Esophagus squamous epithelium (tissue), 5 donors: ENCODE measurements at places on chromosomes 12 and 14. TPM values are rescaled to one million over a fixed set of nuclear protein-coding genes. Genes with fewer than 3 reads are reported as not detected.

Gene FAM181A
- not detected for total RNA-seq

Gene SLC4A8
- total RNA-seq: 0.04 TPM

Gene RD3L
- total RNA-seq: not detected

Gene TC2N
- 32.4 TPM for total RNA-seq

Gene ABCD2
- 0.09 TPM for total RNA-seq

GRCh38 chr14:100836941-100837804 lies 11.3 kb downstream of the MEG3 start:
- DNase-seq: no peak
- no peaks in the 10 kb centered on the region for H3K27me3 ChIP-seq
- no peaks in the 10 kb centered on the region for H3K36me3 ChIP-seq
- H3K4me1 ChIP-seq: no peaks in the 10 kb centered on the region
- no peak overlapping the region for H3K27ac ChIP-seq

DNA sequence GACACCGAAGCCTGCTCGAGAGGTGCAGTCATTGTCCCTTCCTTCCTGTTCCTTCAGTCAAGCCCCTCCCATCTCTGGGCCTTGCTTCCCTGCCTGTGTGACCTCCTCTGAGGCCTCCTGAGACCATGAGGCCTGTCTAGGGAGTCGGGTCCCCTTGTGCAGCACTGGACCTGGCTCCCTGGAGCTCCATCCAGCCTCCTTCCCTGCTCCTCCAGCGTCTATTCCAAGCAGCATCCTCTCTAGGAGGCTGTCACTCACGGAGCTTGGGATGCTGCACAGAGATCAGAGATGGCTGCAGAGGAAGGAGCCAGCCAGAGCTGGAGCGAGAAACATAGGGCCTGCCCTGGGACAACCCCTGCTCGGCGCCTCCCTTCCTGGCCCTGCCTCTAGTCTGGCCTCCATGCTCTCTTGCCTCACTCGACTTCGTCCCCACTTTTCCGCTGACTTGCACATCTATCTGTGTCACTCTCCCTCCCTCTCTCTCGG lies 142.7 kb downstream of the BCL11B start:
- H3K4me3 ChIP-seq: no peak overlapping the region
- H3K27ac ChIP-seq: no peak overlapping the region
- no peaks in the 10 kb centered on the region for H3K36me3 ChIP-seq
- peaks cover 9% of the 10 kb centered on the region for H3K4me1 ChIP-seq
- H3K27me3 ChIP-seq: no peaks in the 10 kb centered on the region

DNA sequence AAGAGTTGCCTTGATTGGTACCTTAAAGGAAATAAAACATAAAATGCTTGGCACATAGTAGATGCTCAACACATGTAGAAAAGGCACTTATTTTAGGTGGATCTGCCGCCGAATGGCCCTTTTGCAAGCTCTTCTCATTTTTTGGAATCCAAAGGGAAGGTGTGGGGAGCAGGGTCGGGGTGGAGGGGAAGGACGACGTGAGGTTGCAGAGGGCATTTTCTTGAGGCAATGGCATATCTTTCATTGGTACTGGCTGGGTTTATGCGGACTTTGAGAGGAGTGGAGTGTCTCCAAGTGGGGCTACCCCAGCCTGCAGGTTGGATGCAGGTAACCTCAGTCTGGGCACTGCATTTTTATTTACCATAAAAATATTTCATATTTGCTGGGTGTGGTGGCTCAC lies 8.1 kb downstream of the RTL1 start:
- no peaks in the 10 kb centered on the region for H3K4me1 ChIP-seq
- H3K27ac ChIP-seq: no peak overlapping the region
- no peak overlapping the region for H3K4me3 ChIP-seq
- no peaks in the 10 kb centered on the region for H3K36me3 ChIP-seq
- no peak for DNase-seq

GRCh38 chr12:52243259-52243855 lies 10.3 kb downstream of the KRT7 start:
- H3K4me1 ChIP-seq: peaks cover 20% of the 10 kb centered on the region
- H3K4me3 ChIP-seq: no peak overlapping the region
- peak overlapping the region; percentile 84 for H3K27ac ChIP-seq
- no peaks in the 10 kb centered on the region for H3K27me3 ChIP-seq

- H3K4me3 ChIP-seq: no peak overlapping the region
- no peaks in the 10 kb centered on the region for H3K4me1 ChIP-seq
- H3K36me3 ChIP-seq: no peaks in the 10 kb centered on the region
- no peaks in the 10 kb centered on the region for H3K27me3 ChIP-seq
Observed at GRCh38 chr14:101070540-101071492, 167.3 kb upstream of the RTL1 start.

DNA sequence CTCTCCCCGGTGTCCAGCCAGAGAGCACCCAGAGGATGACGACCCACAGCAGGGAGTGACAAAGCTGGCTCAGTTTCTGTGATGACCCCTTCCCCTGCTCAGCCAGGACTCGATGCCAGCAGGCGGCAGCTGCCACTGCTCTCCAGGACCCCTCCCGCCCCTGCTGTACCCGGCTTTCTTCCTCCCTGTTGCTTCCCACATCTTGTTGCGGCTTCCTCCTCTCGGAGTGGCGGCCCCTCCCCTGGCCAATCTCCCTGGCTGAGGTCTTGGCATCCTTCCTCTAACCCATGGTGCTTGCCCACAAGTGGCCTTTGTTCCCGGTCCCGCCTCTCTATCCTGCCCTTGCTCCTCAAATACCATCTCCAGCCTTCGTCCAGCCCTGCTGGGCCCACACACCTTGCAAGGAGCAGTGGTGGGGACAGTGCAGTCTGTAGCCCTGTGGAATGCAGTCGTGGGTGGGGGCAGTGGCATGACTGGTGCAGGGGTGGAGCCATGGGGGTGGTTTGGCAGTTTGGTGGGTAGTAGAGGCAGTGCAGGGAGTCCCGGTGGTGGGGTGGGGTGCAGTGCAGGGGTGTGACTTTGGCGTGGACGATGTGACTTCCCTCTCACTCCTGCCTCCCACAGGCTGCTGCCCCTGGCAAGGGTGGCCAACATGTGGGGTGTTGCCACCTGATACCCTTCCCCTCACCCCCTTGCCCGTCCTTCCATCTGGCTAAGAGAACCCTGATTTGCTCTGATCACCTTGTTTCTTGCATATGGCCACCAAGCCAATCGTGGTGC lies 16.3 kb upstream of the BEGAIN start:
- H3K36me3 ChIP-seq: no peaks in the 10 kb centered on the region
- H3K4me3 ChIP-seq: no peak overlapping the region
- H3K4me1 ChIP-seq: no peaks in the 10 kb centered on the region
- no peaks in the 10 kb centered on the region for H3K27me3 ChIP-seq

GRCh38 chr12:44511289-44511688 lies 364.8 kb downstream of the NELL2 start:
- H3K4me3 ChIP-seq: no peak overlapping the region
- no peaks in the 10 kb centered on the region for H3K36me3 ChIP-seq
- no peak for DNase-seq
- H3K27ac ChIP-seq: no peak overlapping the region
- H3K27me3 ChIP-seq: no peaks in the 10 kb centered on the region

- H3K4me3 ChIP-seq: no peak overlapping the region
- no peak overlapping the region for H3K27ac ChIP-seq
- H3K36me3 ChIP-seq: no peaks in the 10 kb centered on the region
- DNase-seq: no peak
Observed at GRCh38 chr12:110860833-110861296, 14.1 kb downstream of the CCDC63 start.
